CD4-positive, alpha-beta T cell treated with Interleukin-4 for 1 hour (primary cell): ENCODE measurements at places on chromosomes 1 and 21.

- no peak for DNase-seq
Measured at GRCh38 chr1:62356257-62356835, 37.1 kb upstream of the KANK4 start.

DNA sequence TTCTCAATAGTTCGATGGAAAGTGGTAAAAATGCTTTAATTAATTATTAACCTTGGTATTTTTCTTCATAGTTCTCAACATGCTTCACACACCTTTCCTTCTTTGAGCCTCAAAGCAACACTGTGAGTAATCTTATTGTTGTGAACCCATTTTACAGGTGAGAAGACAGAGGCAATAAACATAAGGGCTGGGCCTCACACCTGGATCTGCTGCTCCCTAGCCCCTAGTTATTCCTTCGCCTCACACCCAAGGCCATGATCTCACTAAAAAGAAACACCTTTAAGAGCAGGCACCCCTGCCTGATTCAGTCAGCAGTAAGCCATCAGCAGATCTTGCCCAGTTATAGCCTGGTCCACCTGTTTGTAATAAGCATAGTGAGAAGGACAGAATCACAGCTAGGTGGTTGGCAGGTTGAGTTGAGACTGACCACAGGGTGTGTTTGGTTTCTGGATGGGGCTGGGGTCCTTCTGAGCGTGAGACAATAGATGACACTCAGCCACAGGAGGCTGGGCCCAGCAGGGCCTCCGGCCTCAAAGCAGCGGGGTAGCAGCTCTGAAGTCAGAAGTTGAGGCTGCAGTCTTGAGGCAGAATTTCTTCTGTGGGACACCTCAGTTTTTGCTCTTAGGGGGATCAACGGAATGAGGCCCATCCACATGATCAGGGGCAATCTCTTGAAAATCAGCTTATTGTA lies 203.9 kb downstream of the RHOU start:
- no peak for DNase-seq

DNA sequence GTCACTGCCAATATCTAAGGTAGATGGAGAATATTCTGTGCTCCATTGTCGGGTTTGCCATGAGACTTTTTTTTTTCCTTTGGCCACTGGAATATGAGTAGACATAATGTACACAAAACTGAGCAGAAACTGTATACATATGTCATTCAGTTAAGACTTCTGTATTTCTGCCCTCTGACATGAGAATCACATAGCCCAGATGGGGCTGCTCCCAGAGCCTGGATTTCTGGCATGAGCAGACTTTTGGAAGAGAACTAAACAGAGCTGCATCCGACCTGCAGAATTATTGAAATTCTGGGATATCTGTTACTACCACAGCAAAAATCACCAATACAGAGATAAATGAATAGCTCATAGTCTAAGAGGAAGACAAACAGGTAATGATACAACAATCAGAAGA lies 62.3 kb downstream of the DAB1 start:
- DNase-seq, result no peak

DNA sequence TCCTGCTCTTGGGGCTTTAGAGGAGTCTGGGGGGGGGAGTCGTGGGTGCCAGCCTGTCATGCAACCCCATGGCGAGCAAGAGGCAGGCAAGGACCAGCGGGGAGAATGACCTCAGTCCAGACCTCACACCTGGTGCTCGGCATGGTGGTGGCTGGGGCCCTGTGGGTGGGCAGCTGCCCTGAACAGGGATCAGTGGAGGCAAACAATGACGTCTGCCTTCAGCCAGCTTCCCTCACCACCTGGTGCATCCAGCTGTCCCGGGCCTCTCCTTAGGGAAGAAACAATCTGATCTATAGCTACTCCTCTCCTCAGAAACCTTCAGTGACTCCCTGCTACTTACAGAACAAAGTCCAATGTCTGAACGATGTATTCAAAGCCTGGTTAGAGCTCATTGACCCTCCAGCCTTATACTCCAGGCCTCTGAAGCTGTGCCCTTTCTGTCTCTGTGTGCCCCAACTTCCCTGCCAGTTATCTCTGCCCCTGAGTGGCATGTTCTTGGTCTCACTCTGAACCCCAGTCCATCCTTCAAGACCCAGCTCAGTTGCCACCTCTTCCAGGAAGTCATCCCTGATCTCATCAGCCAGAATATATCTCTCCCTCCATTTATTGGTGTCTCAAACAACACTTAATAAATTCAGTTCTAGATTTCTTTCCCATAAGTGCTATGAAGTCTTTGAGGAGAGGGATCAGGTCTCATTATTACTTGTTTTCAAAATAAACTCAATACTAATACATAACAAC lies 6.6 kb downstream of the PADI2 start:
- DNase-seq, result no peak

DNA sequence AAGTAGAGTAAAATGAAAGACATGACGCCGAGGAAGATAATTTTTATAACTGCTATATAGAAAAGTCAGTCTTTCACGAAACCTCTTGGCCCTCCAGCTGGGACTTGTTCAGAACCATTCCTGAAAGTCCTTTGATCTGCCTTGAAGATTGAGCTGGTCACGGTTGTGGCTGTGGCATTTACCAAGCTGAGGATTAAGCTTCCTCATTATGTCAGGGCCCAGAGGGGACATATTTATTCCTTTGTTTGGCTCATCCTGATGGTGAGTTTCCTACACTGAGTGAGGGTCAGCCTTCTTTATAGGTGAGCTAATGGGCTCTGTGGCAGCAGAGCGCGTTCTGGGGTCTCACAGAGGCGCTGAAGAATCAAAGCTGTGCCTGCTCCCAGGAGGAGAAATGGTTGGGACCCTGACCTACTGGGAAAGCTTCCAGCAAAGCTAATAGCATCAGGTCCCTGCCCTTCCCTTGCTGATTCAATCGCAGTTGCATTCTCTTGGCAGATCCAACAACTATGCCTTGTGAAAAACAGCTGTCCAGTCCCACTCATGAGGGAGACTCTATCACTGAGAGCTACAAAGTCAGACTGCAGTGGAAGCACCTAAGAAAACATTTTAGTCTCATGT lies 43.2 kb upstream of the PBX1 start:
- no peak for DNase-seq

- DNase-seq, result peak; percentile 41
Measured at GRCh38 chr1:203612932-203613682, 13.5 kb upstream of the ATP2B4 start.

DNA sequence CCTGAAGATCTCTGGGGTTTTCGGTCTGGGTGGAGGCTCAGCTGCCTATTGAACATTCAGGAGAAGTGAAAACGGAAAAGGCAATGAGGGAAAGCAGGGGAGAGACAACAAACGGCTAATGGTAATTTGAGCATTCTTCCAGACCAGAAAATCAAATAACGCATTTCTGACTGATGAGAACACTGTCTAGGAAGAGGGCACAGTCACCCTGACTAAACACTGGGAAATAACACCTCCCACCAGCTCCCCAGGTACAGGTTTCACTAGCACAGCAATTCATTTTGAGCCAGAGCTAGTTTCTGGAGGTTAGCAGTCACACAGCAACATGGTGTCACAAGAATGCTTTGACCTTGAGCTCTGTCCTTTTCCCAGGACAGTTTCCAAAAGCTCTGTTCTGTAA lies 21.1 kb downstream of the NCF2 start:
- no peak for DNase-seq

GRCh38 chr1:95119273-95119672 lies 2.1 kb downstream of the TLCD4 start:
- no peak for DNase-seq

DNA sequence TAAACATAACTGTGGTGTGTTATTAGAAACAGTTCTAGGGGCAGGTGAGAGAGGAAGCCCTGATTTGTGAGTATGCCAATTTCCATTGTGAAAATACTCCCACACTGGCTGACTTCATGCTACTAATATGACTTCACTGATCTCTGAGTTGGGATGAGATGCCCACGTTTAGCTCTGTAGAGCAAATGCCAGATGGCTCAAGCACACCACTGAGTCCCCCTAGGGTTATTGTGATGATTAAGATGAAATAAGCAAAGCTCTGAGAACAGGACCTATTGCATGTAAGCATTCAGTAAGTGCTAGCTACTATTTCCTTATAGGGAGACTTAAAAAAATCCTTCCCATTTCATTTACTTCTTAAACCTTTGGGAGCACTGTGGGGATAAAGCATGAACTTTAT lies 117.6 kb downstream of the CENPF start:
- no peak for DNase-seq

GRCh38 chr1:94119306-94119705 lies 1.6 kb downstream of the ABCA4 start:
- DNase-seq, result no peak

GRCh38 chr1:30089024-30089430 lies 634.4 kb downstream of the MATN1 start:
- DNase-seq, result no peak

- no peak for DNase-seq
Measured at GRCh38 chr1:177959811-177960515, 9.9 kb downstream of the SEC16B start.

- no peak for DNase-seq
Measured at GRCh38 chr1:240468656-240469055, 143.3 kb downstream of the GREM2 start.

DNA sequence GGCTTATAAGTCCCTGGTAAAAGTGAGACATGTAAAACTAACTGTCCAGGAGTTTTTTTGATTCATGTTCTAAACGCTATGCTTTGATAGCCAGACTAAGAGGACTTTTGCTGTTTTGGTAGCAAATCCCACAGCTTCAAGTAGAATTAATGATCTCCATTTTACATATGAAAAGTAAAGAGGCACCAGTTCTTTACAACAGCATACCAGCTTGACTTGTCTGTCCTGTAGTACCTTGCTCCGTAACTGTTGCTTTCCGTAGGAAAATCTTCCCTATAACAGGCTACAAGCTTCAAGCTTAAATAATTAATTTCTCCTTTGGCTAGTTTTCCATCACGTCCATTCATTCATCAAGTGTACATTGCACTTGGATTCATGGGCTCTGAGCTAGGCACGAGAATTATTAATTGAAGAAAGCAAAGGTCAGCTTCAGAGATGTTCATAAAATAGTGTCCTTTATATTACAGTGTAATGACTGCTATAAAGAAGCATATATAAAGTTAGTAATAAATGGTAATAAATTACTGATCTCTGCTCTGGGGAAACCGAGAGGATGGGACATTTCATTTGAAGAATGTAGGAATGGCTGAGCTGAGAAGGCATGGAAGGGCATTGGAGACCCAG lies 29.2 kb downstream of the B3GALT5 start:
- DNase-seq, result no peak

DNA sequence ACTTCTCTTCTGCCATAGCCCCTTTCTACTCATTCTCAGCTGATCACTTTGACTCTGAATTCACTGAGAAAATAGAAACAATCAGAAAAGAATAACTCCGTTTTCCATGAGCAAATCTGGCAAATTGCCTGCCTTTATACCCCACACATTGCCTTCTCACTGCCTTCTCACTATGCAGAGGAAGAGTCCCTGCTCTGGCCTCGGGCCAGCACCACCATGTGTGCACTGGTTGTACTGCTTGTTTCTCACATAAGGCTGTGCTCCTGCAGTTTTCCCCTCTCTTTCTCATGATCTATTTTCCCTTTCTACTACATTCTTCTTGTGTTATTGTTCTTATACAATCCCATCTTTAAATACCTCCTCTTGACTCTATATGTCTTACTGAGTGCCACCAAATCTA lies 2.3 kb upstream of the HMGCS2 start:
- DNase-seq, result no peak

GRCh38 chr1:205775717-205776056 lies 405 bp upstream of the RAB29 start:
- DNase-seq, result no peak

DNA sequence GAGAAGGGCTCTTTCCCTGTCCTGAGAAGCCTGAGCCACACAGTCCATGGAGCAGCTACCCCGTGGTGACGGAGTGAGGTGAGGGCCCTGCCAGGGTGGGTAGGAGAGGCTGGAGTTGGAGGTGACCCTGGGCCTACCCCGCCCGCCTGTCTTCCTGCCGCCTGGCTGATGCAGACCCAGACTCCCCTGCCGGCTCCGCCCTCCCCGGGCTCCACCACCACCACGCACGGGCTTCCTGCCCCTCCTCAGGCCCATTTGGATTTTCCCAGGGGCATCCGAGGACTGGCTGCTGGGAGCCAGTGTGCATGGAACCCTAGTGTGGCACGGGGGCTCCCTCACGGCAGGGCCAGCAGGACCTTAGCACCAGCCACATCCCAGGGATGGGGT lies 32.5 kb downstream of the PODN start:
- no peak for DNase-seq

DNA sequence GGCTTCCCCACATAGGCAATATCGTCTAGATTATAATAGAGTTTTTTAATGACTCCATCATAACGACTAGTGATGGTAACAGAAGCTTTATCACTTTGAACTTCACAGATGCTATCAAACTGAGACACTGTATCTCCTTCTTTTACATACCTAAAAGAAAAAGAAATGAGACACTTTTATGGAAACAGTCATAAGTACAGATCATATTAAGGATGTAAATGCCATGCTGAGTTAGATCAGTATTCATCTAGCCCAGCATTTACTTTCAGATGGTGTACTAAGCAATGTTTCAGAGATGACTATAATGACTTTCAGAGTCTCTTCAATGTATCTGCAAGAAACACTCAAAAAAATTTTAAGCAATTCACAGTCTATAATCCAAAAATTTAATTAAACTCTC lies 18.9 kb downstream of the DBT start:
- no peak for DNase-seq
